Type B pancreatic cell (in vitro differentiated cells): ENCODE measurements at places on chromosomes 12 and 14.

GRCh38 chr14:88516861-88517357, 37.9 kb downstream of the PTPN21 start:
- no peak for DNase-seq

GRCh38 chr14:64643709-64644108, 60.5 kb upstream of the PLEKHG3 start:
- DNase-seq, result no peak

GRCh38 chr14:33699300-33699983, 251.4 kb downstream of the EGLN3 start:
- DNase-seq, result no peak

- DNase-seq, result no peak
Measured at GRCh38 chr12:82645414-82645813, 41.3 kb upstream of the TMTC2 start.

DNA sequence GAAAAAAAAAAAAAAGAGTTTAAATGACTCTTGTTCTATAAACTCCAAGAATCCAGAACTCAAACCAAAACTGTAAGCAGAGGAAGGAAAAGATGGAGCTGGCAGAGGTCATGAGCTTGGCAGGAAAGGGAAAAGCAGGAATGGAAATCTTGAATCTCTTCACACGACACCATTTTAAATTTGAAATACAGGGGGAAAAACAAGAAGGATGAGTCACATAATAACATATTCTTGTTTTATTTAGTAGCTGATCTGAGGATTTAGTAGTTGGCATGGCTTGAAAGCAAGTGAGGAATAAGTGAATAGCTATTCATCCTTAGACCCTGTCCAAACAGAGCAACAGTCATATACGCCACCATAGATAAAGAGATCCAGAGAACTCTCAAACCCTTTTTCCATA, 35.0 kb downstream of the EPS8 start:
- no peak for DNase-seq

- no peak for DNase-seq
Measured at GRCh38 chr14:75917322-75917945, 64.4 kb downstream of the TGFB3 start.

- DNase-seq, result no peak
Measured at GRCh38 chr12:51181558-51181957, 8.6 kb upstream of the TFCP2 start.

DNA sequence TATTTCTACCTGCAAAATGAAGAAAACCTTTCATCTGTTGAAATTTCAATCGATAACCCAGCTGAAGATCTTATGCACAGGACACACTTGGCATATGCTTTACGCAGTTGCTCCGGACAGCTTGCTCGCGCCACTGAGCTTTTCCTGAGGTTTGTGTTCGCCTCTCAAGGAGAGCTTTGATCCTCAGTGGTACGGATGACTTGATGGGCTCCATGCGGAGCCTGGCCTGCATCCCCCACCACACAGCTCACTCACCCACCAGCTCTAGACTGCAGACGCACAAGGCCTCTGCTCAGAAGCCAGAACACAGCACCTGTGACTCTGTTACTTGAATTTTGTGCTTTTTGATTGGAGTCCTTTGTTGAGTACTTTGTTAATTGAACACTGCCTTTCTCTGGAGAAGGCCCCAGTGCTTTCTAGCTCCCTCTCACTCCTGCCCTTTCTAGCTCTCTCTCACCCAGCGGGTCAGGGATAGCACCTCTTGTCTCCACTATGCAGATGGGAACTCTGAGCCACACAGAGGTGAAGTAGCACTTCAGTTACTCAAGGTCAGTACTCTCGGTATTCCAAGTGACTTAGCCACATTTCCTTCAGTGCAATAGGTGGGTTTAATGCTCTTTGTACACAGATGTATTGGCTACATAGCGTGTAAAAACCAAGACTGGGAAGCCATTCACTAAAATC, 52.1 kb downstream of the TBC1D30 start:
- no peak for DNase-seq

- DNase-seq, result no peak
Measured at GRCh38 chr14:80310938-80311750, 99.8 kb upstream of the DIO2 start.

GRCh38 chr12:2338991-2339431, 286.2 kb downstream of the CACNA1C start:
- no peak for DNase-seq

DNA sequence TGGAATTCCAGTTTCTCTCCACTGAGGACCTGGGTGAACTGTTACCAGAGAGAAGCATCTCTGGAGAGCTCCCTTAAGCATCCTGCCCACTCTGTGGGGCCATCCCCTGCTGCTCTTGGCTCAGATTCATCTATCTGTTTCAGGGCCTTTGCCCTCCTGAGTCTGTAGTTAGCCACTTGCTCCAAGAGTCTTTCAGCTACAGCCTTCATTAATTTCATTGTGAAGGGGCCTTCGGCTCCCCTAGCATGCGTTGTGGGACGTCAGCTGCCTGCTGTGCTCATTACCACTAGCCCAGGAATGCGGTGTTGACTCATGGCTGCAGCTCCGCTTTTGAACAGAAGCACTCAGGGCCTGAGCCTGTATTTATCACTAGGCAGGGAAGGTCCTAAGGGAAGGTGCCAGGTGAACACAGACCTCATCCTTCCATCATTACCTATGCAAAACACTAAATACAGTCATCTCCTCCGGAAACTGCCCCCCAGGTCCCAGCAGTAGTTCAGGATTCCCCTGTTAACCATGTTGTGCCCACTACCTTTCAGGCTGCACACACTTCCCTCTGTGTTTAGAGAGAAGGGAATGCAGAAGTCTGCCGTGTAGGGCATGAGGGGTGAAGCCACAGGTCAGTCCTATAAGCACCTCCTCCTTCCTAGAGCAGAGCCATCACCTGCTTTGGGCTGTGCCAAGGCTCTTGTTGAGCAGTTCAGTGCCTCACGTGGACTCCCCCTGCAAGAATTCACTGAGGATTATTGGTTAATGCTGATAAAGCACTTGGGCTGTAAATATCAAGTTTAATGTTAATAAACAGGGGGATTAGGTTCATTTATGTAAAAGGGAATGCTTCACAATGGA, 191.4 kb downstream of the CACNA1C start:
- no peak for DNase-seq

- no peak for DNase-seq
Measured at GRCh38 chr14:24659916-24660570, 26.1 kb upstream of the GZMB start.

DNA sequence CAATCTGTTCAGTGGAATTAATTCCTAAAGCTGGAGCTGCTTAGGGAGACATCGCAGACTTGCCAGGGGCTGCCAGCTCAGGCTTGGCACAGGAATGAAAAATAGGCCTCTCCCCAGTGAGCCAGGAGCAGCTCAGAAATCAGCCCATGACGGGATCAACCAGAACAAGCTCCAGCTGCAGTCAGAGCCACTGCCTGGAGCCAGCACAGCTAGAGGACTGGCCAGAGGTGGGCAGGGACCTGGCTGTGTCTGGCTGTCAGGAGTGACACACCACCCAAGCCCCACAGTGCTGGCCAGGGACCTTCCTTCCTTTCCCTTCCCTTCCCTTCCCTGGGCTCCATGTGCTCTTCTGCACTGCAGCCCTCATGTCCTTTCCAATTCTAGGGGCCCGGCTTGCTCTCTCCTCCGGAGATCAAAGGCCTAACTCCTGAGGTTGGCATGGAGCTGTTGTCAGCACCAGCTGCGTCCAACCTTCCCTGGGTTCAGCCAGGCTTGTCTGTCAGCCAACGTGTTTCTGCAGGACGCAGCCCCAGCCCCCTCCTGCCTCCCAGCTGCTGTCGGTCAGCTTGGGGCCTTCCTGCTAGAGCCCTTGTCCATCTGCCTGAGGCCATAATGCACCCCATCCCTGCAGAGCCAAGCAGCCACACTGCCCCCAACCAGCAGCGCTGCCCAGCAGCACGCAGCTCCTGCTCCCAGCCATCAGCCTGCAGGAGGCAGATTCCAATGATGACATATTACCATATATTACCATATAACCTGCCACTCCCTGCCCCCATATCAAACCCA, 149.3 kb downstream of the CALM1 start:
- DNase-seq, result no peak

GRCh38 chr14:91731018-91731417, 868 bp downstream of the CATSPERB start:
- no peak for DNase-seq

- no peak for DNase-seq
Measured at GRCh38 chr14:93110856-93111419, 4.8 kb downstream of the ITPK1 start.

DNA sequence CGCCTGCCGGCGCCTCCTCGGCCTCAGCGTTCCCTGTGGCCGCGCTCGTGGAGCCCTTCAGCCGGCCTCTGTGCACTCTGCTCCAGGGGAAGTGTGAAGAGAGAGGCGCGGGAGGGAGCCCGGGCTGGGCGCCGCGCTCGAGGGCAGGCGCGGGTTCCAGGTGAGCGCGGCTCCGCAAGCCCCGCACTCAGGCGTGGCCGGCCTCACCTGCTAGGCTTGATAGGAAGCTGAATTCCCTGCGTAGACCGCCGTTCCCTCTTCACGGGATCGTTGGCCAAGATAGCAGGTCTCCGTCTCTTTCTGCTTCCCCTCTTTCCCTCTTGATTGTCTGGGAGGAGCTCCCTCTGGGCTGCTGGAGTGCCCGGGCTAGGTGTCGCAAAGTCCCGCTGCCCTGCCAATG, 89.7 kb downstream of the ASCL4 start:
- no peak for DNase-seq

DNA sequence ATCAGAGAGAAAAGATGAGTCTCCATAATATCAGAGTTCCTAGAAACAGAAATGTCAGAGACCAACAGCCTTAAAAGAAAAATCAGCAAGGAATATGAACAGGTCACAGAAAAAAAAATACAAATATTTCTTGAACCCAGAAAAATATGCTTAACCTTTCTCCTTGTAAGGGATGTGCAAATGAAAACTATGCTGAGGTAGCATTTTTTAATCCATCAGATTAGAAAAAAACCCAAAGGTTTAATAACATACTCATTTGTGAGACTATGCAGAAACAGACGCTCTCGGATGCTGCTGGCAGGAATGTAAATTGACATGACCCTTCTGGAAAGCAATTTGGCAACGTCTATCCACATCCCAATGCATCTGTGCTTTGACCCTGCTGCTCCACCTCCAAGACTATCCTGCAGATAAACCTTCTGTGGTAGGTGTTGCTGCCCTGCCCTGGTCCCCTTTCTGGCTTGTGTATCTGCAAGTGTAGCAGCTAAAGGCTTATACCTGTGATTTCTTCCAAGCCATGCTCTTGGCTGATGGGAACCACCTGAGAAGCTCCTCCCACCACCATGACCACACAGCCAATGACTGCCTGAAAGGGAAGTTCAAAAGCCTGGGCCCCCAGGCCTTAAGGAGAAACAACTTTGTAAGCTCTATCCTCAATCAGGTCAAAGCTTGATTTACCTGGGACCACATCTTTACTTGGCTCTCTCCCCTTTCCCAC, 49.4 kb downstream of the LTBP2 start:
- no peak for DNase-seq

DNA sequence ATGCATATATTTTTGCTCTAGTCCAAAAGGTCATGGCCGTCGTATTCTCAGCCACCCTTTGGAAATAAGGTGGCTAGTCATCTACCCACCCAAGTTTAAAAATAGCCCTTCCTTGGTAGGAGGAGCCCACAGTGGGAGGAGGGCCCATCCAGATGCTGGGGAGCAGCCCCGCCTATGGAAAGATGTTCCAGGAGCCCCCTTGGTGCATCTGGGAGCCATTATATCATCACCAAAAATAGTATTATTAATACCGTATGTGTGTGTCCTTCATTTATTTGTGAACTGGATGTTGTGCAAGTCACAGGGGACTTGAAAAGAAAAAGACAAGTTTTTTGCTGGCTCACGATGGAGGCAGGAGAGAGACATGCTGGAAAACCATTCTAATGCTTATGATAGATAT, 34.0 kb downstream of the EMP1 start:
- DNase-seq, result no peak

DNA sequence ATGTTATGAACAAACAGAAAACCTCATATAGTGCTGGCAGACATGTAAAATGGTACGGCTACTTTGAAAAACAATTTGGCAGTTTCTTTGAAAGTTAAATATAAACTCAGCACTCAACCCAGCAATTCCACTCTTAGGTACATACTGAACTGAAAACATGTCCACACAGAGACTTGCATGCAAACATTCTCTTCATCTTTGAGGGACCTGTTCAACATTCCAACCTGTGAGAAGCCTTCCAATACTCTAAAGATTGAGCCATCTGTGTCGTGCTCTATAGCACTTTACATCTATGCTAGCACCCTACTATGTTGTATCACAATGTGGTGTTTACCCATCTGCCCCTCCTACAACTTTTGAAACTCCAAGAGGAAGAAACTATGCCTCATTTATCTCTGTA, 79.3 kb downstream of the DNAI7 start:
- no peak for DNase-seq

- DNase-seq, result no peak
Measured at GRCh38 chr14:76098047-76098446, 53.7 kb upstream of the GPATCH2L start.

DNA sequence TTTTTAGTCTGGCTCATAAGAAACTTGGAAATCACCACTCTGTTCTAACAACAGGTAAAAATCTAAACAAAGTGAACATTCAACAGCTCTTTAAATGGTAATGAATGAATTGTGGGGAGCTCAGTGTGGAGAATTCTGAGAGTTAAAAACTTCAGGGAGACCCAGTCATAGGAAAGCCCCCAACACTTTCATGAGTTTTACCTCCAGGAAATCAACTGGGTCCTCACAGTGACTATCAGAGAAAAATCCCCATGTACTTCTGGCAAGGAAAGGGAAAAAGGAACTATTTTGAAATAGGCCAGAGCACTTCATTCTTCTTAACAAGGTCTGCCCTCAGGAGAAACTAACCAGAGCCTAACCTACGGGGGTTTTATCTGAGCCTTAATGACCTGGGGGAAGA, 134.7 kb downstream of the CMAS start:
- no peak for DNase-seq

GRCh38 chr12:89153341-89153740, 199.0 kb downstream of the DUSP6 start:
- no peak for DNase-seq

- no peak for DNase-seq
Measured at GRCh38 chr14:69518289-69519101, 34.0 kb downstream of the PLEKHD1 start.

DNA sequence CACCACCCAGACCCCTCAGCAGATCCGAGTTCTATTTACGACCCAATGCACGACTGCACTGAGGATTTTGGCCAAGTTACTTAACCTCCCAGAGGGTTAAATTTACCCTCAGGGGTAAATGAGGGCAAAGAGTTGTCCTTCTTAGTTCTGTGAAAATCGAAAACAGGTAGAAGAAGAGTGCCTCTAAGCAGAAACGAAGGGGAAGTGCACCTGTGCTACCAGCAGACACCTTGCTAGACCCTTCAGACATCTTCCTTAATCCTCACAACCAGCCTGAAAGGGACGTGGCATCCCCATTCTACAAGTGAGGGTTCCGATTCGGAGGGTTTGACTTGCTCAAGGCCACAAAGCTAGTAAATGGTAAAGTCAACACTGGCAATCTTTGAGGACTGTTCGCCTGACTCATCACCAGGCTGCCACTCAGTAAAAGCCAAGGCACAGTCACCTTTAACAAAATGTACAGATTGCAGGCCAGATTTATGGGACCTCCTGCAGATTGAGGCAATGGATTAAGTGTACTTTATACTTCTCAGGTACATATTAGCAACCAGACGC, 1.6 kb downstream of the GSG1 start:
- no peak for DNase-seq

- DNase-seq, result no peak
Measured at GRCh38 chr12:101858361-101858760, 19.0 kb upstream of the DRAM1 start.

- no peak for DNase-seq
Measured at GRCh38 chr14:104155513-104155912, 17.1 kb downstream of the KIF26A start.

GRCh38 chr14:53836551-53836950, 120.1 kb downstream of the BMP4 start:
- no peak for DNase-seq

GRCh38 chr12:115388139-115388538, 704.2 kb upstream of the TBX3 start:
- DNase-seq, result no peak
